ENCODE measurements at places on chromosomes 7 and 10. TPM values are rescaled to one million over a fixed set of nuclear protein-coding genes. Genes with fewer than 3 reads are reported as not detected.
A peak's percentile ranks its signal among the peaks of the same experiment; 100 is the strongest.

GRCh38 chr7:148664324-148664723 is 34.4 kb upstream of the CUL1 start:
- peak; percentile 5 for DNase-seq

GRCh38 chr10:95242581-95243317 is 48.1 kb downstream of the PDLIM1 start:
- DNase-seq = no peak

DNA sequence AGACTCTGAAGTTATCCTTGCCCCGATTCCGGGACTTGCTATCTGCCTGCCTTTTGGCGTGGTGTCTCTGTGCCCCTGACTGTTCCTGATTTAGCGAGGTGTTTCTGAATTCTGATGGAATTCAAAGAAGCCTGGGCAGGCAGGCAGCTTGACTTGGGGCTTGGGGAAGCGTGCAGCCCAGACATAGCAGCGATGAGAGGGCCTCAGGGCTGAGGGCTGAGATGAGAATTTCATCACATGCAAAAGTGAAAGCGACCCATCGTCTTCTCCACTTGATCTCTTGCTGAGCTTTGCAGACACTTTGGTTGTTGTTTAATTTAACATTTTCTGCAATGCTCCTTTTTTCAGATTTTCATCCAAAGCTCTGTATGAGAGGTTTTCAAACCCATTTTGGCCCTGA is 57.8 kb downstream of the TCF7L2 start:
- DNase-seq = no peak

- DNase-seq = no peak
Measured at GRCh38 chr10:74373059-74373458, 222.0 kb downstream of the ADK start.

DNA sequence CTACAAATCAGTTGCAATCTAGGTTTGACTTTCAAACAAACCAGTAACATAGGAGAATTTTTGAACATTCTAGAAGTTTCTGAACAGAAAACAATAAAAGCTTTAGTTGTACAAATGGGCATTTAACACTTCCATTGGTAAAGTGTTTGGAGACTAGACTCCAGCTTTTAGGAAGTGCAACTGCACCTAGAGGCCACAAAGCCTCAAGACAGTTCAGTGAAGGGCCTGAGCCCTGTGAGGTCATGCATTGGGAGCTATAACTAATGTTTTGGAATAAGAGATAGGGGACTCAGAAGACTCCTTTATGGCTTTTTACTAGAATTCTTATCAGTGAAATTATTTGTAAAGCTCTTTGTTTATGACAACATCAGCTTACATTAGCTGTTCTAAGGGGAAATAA is 3.0 kb upstream of the EPHB6 start:
- DNase-seq = no peak

Gene PNLIPRP1
- 0.24 TPM for polyA plus RNA-seq

Gene HMX2
- polyA plus RNA-seq = not detected

DNA sequence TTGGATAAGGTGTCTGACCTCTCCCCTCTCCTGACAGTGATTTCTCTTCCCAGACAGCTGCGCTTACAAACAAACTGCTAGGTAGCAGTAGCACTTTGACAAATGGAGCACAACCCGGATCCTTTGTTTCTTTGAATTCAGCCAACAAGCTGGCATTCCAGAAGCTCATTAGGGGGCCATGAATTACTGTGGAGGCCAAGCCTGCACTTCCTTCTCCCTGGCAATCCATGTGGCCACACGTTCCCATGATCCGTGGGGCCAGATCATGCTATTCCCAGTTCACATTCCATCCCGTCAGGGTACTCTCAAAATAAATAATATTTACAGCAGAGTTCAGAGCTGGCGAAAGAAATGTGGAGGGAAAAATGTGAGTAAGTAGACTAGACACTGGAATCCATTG is 172.4 kb downstream of the PRPF18 start:
- DNase-seq = no peak

GRCh38 chr7:97064972-97065587 is 40.4 kb upstream of the DLX5 start:
- DNase-seq = peak; percentile 8

DNA sequence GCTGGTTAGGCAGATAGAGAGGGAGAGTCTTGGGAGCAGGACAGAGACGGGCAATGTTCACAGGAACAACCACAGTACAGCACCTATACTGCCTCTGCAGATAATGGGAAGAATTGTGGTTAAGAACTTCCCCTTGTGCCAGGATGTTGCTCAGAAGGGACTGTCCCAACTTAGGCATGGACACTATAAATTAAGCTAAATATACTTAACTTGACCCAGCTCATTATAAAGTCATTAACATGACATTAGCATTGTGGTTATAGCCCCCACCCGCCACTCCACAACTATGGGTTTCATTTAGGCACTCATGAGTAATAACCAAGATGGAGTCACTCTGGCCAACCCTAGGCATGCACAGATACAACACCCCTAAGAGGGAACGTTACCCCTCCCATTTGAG is 310.9 kb upstream of the NRG3 start:
- DNase-seq = no peak

DNA sequence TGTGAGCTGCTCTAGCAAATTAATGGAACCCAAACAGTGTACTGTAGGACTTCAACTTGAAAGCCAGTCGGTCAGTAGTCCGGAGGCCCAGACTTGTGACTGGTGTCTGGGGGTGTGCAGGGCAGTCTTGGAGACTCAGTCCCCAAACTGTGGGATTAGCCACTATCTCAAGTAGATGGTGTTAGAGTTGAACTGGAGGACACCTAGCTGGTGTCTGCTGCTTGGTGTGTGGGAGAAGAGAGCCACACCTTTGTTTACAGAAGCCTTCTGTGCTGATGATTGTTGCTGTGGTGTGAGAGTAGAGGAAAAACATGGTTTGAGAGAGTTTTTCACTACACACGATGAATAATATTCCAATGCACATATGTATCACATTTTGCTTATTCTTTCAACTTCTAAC is 47.4 kb downstream of the CUL2 start:
- no peak for DNase-seq

DNA sequence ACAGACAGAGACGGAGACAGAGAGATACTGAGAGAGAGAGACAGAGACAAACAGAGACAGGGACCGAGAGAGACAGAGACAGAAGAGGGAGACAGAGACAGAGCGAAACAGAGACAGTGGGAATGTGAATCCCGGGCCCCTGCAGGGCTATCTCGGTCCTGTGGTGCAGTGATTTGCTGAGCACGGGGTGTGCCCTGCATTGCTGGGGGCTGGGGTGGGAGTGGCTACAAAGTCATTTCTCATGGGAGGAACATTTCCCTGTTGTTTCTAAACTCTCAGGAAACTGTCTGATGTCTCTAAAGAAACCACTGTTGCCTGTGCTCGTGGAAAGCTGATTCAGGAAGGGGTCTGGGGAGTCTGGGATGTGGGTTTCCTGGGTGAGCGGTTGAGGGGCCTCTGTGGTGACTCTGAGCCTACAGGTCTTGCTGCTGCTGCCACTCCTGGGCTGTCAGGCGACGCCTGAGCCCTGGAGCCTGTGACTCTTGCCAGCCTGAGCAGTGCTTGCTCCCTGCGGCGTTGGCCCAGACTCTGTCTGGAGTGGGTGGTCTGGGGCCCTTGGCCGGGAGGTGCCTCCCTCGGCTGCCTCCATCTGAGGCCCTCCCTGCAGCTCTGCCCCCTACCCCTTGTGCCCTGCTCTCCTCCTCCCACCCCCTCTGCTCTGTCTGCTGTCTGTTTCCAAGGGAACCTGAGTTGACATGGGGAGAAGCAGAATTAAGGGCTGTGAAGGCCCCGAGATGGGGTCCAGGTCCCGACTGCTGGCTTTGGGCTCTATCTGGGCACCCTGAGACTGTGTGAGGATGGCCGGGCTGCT is 292.0 kb downstream of the WDR37 start:
- DNase-seq = no peak

Gene LAMB4
- polyA plus RNA-seq = 2.4 TPM

Gene KLF14
- polyA plus RNA-seq = 4.3 TPM

DNA sequence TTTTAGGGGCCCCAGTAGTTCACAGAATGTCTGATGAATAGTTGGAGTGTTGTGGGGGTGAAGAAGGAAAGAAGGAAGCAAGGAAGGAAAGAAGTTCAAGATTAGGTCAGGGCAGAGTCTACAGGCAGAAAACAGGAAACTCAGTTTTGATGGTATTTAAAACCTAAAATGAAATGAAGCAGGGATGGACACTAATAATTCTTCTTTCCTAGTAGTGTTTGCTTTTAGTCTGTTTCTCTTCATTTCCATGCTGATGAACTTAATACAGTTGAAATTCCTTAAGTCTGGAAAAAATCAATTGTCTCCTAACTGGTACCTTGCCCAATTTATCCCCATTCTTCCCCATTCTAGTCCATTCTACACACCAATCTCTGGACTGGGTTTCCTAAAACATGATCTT is 59.0 kb upstream of the GSAP start:
- no peak for DNase-seq

DNA sequence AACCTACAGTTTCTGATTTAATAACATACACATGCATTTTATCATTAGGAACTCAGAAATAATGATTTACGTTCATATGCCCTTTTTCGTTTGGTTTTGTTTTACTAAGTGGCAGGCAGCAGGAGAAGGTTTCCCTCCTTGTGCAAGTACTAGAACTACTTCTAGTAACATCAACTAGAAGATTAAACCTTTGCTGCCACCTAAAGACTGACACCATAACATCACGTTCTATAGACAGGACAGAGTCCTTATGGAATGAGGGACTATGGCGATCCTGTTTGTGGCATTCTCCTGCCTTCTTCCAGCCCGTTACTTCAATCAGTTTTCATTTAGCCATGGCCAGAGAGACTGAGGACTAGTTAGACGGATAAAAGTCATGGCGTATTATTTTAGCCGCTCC is 53.2 kb downstream of the GAD2 start:
- peak; percentile 8 for DNase-seq

DNA sequence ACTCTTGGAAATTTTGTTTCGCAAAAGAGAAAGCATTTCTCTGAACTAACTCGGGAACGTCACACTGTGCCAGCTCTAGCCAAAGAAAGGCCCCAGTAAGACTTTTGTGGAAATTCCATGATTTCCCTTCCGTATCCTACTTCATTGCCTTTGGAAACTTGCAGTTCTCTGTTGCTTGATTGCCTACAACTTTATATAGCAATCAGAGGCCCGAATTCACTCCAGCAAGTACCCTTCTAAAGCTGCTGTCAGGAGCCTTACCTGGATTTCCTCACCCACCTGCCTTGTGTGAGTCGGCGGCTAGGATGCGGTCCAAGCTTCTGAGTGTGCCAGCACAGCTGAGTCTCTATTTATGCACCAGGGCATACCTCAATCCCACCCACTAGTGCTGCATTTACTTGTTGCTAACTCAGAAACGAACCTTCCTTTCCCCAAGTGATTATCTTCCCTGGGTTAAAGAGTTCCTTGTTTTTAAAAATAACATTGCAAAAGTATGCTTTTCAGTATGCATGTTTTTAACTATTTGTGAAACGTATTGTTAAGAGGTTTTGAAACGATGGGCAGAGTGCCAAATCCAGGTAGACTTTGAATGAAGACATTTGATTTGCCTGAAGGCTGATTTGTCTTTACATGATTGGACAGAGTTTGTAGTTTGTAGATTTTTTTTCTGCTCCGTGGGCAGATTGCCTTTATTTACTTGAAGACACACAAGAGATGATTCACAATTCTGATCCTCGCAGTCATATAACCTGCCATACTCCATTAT is at the start of gene AGR2:
Gene AGR2, minus strand, starts transcription at position 326 of the 766 bp plus-strand sequence. CDS start 3,203 bp downstream, outside the sequence.
- DNase-seq = no peak

Gene TAF6
- 60.0 TPM for polyA plus RNA-seq

DNA sequence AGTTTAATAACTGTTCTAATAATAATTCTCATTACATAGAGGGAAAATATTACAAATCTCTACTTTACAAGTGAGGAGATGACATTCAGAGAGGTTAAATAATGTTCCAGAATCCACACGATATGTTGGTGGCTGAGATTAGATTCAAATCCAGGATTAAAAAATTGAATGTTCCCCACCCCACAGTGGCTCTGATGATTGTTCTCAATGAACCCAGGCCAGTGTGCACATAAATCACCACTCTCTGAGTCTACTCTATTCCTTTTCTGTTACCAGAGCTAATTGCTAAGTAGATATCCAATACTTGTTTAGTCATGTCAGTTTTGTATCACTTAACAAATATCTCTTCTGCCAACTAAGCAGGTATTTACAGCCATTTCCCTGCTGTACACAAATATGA is 281.0 kb downstream of the ABCA13 start:
- no peak for DNase-seq

Gene CLRN3
- polyA plus RNA-seq = not detected

DNA sequence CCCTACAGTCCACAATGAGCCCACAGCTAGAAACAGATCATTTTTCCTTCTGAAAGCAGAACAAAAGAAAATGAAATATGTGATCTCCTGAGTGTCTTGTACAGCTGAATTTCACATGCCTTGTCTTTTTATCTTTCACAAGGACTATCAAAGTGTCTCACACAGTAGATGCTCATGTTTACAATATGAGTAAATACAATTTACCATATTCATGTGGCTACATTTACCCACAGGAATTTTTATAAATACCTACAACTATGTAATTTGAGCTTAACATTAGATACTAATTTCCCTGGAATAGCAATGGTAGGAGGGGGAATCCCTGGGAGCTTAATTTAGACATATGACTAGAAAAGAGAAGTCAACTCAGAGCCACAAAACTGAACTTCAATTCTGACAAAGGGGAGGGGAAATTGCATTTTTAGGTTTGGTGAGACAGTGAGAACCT is 186.2 kb downstream of the MACC1 start:
- DNase-seq = no peak

GRCh38 chr7:12690041-12690878 is 2.8 kb downstream of the ARL4A start:
- DNase-seq = no peak

DNA sequence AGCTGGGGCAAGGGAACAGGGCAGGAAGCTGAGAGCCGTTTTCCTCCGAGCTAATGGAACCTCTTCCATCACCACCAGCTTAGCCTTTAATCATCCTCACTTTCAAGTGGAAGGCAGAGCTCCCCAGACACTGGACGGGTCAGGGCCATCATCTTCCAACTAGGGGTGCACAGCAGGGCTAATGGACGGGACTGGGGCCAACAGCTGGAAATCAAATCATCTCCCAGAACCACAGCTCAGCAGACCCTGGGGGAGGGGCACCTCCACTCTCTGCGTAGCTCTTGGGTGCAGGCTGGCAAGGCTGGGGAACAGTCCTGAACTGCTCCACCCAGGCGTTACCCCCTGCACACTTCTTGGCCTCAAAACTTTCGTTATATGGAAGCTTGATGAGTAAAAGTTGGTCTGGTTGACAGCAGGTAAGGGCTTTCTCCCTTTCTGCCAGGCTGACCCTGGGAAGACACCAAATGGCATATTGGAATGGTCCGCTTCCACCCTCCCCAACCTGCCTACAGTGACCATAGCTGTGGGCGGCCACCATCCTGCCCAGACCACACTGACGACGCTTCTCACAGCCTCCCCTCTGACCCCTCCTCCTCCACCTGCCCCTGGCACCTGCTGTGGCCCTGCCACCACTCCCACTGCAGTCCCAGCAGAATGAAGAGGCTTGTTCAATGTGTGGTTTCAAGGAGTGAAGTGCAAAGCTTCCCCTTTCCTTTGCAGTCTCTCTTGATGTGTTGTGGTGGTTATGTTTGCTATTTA is 51.7 kb upstream of the RET start:
- no peak for DNase-seq

Gene SFXN3
- 17.1 TPM for polyA plus RNA-seq

Measured in left renal pelvis (tissue), 4 donors.